ENCODE measurements at places on chromosomes 2 and 18.

DNA sequence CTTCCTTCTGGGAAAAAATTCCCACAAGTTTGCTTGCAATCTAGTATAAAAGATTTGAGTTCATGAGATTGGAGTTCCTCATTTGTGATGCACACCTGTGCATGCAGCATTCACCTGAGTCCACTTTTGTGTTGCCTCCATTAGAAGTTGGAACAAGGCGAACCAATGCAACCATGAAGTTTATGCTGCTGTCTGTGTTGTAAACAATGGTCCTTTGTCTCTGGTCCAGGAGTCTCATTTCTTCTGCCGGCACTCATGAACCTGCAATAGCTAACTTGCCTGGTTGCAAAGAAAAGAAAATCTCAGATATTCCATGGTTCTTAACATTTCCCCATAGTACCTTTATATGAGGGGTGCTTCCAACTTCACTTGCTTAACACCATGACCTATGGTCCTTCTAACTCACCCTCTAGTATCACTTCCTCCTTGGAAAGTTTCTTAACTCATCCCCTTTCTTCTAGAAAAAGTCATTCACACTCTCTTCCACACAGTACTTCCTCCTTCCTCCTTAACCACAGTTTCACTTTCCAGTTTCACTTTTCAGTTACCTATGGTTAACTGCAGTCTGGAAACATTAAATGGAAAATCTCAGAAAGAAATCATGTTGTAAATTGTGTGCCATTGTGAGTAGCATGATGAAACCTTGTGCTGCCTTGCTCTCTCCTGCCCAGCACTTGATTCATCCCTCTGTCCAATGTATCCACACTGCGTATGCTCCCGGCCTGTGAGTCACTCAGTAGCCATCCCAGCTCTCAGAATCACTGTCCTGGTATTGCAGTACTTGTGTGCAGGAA lies 128.8 kb upstream of the TRIB2 start:
- no peak for DNase-seq

- no peak for DNase-seq
These were observed 76.4 kb upstream of the PARD3B start for GRCh38 chr2:204468746-204469429.

DNA sequence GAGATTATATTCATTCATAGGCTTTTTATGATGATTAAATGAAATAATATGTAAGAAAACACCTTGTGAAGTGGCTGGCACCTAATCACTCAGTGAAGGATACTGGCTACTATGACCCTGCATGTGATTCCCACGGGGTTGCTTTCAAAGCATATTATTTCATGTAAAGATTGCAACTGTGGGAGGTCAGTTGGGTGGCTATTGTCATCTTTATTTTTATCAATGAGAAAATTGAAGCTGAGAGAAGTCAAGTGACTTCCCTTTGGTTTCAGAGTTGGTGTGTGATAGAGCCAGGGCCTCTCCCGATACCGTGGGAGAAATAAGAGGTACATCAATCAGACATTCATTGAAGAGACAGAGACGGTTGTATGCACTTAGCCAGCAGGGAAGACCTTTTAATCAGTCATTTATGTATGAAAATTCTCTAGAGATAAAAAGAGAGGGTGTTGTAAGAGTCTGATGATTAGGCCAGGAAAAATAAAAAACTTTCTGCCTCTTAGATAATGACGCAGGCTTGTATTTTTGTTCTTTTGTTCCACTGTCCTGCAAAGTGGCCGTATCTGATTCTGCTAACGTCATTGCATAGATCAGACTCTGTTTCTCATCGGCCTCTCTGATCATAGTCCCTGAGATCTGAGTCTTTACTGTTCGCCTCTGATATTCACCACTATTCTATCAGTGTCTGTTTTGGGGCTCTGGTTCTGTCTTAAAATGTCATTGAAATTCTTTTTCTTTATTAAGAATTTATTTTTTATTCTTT lies 50.5 kb downstream of the QPCT start:
- no peak for DNase-seq

- no peak for DNase-seq
These were observed 31.2 kb downstream of the PROC start for GRCh38 chr2:127449414-127449813.

- no peak for DNase-seq
These were observed 3.5 kb downstream of the SNTG2 start for GRCh38 chr2:953975-954686.

DNA sequence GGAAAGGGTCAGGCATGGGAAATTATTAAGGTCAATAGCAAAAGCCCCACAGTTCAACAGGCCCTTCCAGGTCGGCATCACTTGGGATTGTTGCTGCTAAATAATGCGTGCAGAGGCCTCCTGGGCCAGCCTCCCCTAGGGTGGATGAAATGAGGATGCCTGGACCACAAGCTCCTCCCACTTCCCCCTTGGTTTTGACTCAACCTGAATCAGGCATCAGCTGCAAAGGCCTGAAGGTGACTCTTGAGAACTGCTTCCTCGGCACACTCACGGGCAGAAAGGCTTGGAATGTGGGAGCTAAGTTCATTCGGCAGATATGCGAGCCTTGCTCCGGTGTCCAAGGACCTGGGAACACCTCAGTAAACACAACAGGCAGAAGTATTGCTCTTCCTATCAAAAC lies 69.3 kb downstream of the MBP start:
- no peak for DNase-seq

- DNase-seq, result no peak
These were observed 107.4 kb downstream of the POLR1A start for GRCh38 chr2:85998071-85998991.

- DNase-seq, result no peak
These were observed 104.8 kb downstream of the COLEC12 start for GRCh38 chr18:395456-396250.

- no peak for DNase-seq
These were observed 450.5 kb upstream of the ACVR2A start for GRCh38 chr2:147394179-147394790.

- no peak for DNase-seq
These were observed 3.6 kb downstream of the TMEM177 start for GRCh38 chr2:119682578-119682977.

DNA sequence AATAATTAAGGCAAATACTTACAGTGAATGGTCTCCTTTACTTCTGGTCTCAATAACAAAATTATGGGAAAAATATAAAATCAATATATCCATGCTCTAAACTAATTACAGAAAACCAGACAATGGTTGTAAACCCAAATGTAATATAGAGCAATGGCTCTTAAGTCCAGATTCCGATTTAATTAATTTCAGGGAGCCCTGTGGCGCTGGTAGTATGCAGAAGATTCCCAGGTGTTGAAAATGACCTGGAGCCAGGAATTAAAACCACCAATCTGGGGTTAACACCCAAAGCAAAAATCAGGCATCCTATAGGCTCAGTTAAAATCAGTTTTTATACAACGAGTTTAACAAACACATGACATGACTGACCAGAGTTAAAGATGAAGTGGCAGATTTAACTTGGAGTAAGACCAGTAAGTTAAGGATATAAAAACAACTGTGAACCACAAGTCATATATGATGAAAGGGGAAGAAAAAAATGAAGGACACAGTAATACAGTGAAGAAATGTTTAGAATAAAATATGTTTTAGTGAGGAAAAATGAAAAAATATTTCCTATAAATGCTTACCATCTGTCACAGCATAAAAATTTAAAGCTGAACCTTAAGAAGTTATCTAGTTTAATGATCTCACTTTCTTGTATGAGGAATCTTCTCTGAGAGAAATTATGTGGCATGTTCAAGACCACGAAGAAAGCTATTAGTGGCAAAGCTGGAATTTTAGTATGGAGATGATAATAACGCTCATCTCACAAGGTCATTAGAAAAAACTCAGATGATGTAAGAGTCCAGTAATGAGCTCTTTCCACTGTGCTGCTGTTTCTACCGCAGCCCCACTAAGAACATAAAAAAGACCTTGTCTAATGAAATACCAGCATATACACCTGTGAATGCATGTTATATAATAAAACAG lies 45.8 kb upstream of the FLACC1 start:
- DNase-seq, result no peak

DNA sequence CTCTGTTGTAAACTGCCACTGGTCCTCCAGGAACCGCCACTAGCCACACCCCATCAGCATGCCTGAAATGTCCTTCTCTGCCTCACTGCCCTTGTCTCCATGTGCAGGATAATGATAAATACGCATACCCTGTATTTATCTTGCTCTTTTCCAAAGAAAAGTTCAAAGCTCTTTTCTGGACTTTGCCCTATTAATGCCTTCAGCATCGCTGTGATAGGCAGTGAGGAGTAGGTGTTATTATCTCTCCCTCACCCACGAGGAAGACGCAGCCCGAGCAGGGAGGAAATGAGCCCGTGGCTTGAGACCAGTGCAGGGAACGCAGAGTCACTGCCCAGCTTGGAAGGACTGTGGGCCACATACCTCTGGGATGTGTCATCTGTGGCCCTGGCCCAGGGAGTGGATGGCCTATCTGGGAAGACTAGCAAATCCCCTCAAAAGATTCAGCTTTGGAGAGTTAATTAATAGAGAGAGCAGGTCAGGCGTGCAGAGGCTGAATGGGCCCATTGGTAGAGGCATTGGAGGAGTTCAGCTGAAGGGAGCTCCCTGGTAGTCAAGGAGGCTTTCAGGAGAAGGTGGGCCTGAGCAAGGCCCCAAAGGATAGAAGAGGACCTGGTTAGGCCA lies 39.5 kb upstream of the MCFD2 start:
- no peak for DNase-seq

GRCh38 chr2:69214898-69215297 lies 172.1 kb downstream of the GFPT1 start:
- DNase-seq, result no peak

- no peak for DNase-seq
These were observed 172.0 kb upstream of the SERPINE2 start for GRCh38 chr2:224211181-224211480.

DNA sequence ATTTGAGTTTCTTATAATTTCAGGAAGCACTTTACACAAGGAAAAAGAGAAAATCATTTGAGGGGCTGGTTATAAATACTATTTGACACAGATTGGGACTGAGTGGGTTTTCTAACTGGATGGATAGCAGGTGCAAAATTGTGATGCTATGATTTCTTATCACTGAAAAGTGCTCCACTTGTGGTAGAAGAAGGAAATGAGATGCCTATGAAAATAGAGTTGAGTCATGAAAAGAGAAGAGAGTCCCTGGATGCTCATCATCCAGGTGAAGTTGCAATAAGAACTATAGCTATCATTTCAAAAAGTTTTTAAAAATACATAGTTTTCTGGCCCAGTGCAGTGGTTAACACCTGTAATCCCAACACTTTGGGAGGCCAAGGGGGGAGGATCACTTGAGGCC lies 39.4 kb upstream of the NFE2L2 start:
- DNase-seq, result no peak

All from memory B cell (primary cell).